CMK (cell line): ENCODE measurements at places on chromosomes 2 and 18.

DNA sequence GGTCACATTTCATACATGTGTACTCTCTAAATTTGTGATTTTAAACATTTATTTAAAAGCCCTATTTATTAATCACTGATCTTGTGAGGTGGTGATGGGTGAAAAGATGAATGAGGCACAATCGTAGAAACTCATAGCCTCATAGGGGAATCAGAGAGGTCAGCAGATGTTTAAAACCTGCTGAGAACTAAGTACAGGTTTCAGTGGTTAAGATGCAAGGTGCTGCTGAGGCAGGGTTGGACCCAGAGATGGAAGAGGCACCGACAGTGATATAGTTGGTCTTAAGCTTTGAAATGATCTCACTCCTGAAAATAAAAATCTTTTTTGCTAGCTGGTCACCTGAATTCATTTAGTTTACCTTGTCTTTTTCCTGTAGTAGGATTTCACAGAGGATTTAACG lies 49.6 kb downstream of the LINC00305 start:
- no peak for DNase-seq

DNA sequence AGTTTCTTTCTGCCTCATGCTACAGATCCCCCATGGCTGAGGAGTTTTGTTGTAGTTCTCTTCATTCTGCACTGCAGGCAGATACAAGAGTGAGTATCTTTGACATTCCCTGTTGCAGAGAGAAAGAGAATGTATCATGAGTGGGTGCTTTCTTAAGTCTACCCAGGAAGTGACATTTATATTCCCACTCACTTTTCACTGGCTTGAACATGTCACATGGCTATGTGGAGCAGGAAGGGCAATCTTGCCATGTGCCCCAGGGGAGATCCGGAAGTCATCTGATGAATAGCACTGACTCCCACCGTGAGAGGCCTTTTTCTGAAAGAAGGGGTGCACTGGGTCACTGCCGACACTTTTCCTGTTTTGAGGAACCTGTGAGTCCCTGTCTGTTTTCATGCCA lies 66.4 kb upstream of the BOD1L2 start:
- no peak for DNase-seq

- no peak for DNase-seq
Observed at GRCh38 chr2:118223511-118223991, 135.3 kb downstream of the INSIG2 start.

- no peak for DNase-seq
Observed at GRCh38 chr18:2304378-2305175, 266.7 kb downstream of the METTL4 start.

DNA sequence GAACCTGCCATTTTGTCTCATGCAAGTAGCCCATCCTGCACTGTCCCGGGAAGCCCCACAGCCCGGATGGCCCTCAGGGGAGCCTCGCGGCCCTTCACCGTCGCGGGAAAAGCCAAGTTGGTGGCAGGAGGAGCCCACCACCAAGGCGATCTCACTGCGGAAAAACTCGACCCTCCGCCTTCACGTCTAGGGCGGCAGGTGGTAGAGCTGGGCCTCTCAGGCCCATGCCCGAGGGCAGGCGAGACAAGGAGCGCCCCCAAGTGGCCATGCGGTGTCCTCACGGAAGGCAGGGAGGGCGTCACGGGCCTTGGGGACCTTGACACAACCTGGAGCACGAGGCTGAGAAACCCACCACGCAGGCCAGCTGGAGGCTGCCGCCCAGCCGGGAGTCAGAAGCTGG lies 34.8 kb upstream of the SKA1 start:
- DNase-seq = no peak

- no peak for DNase-seq
Observed at GRCh38 chr2:32792416-32792815, 154.3 kb upstream of the LTBP1 start.

GRCh38 chr2:103445347-103445746 lies 683.5 kb downstream of the TMEM182 start:
- DNase-seq = no peak

DNA sequence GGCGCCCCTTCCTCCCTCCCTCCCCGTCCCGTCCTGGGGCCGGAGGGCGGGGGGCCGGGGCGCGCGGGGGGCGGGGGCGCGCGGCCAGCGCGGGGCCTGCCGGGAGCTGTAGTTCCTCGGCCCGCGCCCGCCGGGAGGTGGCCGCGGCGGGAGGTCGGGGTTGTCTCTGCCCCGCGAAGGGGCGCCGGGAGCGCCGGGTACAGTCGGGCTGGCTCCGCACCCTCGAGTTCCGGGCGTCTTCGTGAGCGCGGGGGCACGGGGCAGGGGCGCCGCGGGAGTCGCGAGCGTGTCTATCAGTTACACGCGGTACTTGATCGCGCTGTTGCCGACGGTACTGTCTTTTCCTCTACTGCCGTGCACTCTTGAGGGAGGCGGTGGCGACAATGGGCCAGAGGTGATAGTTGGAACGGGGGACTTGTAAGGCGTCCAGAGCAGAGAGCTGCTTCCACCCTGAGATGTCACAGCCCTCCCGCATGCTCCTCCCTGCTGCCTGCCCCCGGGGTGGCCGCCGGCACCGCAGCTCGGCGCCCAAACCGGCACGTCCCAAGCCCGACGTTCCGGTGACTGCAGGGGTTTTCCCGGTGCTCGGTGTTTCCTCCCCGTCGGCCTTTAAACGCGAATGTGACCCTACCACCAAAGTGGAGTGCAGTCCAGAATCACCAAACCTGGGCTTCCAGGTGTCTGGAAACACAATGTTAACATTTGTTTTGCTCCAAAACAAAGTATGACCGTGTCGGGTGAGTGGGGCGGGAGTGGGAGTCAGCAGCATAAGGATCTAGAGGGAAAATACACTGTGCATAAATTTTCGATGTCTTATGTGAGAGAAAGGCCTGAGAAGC lies at the start of gene PRKD3:
TSS of gene PRKD3 (minus strand) at position 48 of the 839 bp plus-strand sequence. CDS start 8,309 bp downstream, outside the sequence.
- no peak for DNase-seq

GRCh38 chr2:64607381-64608304 lies 46.1 kb downstream of the SERTAD2 start:
- DNase-seq = no peak

GRCh38 chr2:235669269-235669831 lies 175.5 kb downstream of the AGAP1 start:
- peak; percentile 54 for DNase-seq

GRCh38 chr2:36567711-36568408 lies 30.1 kb downstream of the FEZ2 start:
- DNase-seq = no peak

DNA sequence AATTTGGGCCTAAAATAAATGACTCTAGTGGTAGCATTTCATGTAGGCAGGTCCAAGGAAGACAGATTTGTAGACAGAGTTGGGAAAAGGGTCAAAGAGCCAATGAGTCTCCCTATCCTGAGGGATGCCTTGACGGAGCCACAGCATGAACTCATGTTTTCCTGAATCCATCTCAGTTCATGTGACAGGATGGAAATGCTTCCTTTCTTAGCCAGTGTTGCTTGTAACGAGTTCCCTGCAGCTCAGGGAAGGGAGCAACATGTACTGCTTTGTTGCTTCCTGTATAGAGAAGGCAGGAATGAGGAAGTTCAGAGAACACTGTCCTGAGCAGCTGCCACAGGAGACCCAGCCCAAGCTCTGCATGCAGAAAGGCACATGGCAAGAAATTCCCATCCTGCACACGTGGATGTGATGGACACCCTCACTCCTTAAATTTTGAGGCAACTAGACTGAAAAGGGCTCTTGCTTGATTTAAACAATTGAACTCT lies 27.9 kb downstream of the TMEM17 start:
- DNase-seq = no peak

DNA sequence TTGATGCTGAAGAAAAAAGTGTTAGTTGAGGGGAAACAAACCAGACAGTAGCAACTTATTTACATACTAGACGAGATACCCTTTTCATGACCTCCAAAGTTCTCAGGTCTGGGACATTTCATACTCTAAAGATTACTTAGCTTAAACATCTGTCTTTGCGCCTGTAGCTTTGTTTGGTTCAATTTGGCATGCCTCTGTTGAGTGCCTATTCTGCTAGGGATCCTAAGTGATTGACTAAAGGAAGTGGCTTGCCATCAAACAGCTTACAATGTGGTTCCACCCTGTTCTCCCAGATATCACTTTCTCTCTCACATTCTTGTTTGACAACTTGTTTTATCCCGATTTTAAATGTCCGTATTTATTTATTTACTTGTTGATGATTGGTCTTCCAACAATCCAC lies 488.8 kb downstream of the PARD3B start:
- DNase-seq = no peak

DNA sequence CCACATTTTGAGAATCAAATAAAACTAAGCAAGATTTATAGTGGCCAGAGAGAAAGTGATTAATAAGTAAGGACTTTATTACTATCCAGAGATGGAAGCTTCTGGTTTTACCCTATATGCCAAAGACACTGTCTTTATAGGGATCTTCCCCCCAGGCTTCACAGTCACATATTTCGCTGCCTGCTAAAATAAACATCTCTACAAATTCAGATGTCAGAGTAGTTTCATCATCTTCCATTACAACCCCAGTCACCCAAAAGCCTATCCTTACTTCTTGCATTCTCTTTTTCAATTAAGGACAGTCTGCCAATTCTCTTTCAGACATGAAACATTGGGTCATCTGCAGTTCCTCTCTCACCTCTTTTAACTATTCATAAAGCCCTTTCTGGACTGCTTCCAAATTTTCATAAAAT lies 28.3 kb downstream of the CREB1 start:
- no peak for DNase-seq

DNA sequence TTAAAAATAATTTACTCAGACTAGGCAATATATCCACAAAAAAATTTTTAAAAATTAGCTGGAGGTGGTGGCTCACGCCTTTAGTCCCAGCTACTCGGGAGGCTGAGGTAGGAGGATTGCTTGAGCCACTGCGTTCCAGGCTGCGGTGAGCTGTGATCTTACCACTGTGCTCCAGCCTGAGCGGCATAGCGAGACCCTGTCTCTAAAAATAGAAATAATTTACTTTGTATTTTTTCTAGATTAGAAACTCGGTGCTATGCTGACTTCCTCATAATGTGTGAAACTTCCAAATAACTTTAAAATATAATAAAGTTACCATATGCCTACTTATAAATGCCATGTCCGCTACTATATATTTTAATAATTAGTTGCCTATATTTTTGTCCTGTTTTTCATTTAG lies 6.7 kb downstream of the PPIG start:
- no peak for DNase-seq

- no peak for DNase-seq
Observed at GRCh38 chr18:48989304-48990303, 38.8 kb upstream of the SMAD7 start.

GRCh38 chr2:50385349-50385748 lies 646.6 kb downstream of the NRXN1 start:
- no peak for DNase-seq

DNA sequence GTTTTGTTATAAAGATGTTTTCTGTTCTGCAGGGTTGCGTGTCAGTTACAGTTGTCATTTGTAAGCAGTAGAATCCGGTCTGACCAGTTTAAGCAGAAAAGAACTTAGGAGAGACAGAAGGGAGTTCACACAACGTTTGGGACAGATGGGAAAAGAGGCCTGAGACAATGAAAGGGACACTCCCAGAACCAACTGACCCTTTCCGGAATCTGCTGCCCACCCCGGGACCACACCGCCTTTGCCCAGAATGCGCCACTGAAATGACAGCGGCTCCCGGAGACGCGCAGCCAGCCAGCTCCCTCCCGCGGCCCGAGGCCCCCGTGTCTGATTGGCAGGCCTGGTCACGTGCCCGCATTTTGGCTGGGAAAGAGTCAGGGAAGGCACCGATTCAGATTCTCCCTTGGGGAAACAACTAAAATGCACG lies 244.6 kb downstream of the BCL2 start:
- peak; percentile 12 for DNase-seq

DNA sequence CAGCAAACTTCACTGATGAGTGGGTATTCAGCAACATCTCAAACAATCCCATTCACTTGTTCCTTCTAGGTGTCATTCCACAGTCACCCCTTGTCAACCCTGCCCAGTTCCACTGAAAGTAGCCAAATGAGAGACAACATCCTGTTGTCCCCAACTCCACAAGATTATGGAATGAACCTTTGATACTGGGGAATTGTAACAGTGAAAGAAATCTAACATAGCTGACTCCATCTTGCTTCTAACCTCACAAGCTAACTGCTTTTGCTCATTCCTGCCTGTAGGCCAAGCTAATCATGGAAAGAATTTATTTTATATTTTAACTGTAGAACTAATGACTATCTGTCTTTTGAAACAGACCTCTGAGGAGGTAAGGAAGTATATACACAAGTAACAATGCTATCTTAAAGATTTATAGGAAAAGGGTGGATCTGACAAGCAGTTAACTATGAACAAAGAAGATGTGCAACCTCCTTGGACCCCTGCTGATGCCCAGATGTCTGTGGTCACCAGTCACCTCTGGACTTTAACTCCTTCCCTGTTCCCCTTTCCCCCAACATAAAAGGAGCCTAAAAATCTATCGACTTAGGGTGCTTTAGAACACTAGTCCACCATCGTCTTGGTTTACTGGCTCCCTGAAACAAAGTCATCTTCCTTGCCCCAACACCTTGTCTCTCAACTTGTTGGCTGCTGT lies 6.9 kb upstream of the ANXA4 start:
- DNase-seq = no peak

GRCh38 chr18:59877361-59877760 lies 22.4 kb upstream of the PMAIP1 start:
- no peak for DNase-seq

GRCh38 chr18:62939926-62940325 lies 224.6 kb downstream of the PHLPP1 start:
- DNase-seq = no peak

DNA sequence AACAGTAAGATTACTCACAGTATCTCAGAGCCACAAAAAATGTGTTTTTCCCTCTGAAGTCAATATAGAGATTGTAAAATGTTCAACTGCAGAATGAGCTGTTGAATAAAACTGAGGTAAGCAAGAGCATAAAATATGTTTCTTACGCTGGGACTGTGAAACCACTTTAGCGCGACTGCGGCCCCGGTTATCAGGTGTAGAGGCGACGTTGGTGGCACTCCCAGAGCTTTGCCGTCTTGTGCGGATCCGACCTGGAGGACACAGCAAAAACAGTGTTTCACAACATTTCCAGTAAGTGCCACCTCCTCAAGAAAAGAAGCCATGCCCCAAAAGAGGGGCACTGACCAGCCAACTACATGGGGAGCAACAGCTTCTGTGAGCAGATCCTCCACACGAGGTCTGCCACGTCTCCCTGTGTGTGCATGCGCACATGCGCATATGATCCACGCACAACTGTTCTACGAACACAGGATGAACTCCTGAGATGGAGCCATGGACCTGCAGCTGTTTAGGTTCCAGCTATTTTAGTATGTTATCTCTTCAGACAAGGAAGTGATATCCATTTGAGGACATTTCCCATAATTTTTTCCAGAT lies 100.7 kb upstream of the RNU4ATAC start:
- no peak for DNase-seq

- DNase-seq = no peak
Observed at GRCh38 chr2:88913280-88913679, 221.8 kb downstream of the RPIA start.

DNA sequence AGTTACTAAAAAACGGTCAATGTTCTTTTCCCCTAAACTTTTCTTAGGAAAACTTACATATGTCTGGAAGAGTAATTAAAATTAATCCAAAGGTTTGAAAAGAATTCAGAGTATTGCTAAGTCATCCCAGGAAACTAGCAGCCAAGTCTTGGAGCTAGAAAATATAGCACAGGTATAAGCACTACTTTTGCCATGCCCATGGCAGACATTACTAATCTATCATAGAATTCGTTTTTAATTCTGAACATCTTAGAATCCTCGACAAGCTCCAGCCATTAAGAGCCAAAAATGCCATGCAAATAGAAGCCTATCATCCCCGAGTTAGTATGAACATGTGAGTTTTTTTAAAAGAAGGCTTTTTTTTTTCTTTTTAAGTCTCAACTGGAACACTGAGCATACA lies 395.0 kb downstream of the ZEB2 start:
- no peak for DNase-seq

GRCh38 chr2:219219784-219220532 lies 1.2 kb upstream of the ABCB6 start:
- no peak for DNase-seq

GRCh38 chr2:38178556-38179419 lies 102.8 kb upstream of the CYP1B1 start:
- no peak for DNase-seq
